ENCODE measurements at places on chromosomes 6 and 20.

DNA sequence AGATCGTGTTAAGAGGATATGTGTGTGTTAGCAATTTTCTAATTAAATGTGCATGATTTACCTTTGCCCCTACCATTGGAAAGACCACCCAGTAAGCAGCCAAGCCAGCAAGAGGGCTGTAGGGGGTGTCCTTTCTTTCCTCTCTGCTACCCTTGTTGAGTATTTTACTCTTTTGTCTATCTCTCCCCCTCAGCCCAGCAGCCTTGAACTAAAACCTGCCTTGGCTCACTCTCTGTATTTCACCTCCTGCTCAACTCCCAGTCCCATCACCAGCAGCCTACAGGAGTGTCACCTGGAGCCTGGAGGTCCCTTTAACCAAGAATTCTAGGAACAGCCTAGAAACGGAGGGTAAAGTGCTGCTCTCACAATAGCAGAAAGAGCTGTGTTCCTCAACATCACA lies 81.0 kb downstream of the HIVEP2 start:
- DNase-seq: no peak

DNA sequence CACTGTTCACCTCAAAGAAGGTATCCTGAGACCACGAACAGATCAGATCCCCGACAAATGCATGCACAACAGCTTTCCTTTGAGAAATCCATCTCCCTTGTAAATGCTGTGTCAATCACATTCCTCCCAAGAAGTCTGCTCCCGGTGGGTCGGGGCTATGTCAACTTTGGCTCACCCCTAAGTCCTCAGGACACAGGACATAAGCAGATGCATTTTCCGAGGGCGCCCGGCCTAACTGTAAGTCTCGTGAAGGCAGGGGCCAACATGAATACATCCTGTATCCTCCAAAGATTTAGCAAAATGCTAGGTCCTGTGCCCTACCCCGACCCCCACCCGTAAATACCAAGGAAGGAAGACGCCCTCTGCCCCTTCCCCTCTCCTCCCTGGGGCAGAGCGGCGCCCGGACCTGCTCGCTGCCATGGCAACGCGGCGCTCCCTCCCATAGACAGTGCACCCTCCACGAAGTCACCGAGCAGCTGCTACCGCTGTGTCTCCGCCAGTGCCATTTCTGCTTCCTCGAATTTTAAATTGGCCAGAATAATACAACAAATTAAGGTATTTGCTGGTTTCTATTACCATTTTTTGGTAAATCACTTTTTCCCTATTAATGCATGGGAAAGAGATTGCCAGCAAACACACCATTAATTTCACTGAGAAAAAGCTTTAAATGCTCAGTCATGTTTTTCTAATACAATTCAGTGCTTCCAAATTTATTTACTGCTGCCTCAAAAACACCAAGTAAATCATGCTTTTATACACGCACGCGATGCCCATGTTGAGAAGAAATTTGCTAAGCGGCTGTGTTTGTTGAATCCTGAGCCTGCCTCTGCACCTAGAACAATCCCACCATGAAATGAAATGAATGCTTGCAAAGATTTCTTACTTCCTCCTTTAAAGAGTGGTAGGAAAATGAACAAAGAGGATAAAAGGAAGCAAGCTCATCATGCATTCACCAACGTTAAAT lies 100.6 kb downstream of the PCSK2 start:
- no peak for DNase-seq

DNA sequence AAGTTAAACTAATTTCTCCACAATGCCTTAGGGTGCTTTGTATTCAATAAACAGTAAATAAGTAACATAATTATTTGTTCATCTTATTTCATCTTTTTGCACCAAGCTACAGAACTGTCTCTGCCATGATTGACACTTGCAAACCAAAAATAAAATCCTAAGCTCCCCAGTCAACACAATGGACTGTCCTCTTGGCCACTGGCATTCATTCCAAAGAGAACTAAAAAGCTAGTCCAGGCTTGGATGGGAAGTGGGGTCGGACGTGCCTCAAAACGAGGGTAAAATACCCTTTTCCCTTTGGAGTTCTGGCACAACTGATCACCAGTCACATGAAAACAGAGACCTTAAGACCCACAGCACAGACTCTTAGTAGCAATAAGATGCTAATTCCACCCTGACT lies 66.4 kb upstream of the THBS2 start:
- DNase-seq: no peak

DNA sequence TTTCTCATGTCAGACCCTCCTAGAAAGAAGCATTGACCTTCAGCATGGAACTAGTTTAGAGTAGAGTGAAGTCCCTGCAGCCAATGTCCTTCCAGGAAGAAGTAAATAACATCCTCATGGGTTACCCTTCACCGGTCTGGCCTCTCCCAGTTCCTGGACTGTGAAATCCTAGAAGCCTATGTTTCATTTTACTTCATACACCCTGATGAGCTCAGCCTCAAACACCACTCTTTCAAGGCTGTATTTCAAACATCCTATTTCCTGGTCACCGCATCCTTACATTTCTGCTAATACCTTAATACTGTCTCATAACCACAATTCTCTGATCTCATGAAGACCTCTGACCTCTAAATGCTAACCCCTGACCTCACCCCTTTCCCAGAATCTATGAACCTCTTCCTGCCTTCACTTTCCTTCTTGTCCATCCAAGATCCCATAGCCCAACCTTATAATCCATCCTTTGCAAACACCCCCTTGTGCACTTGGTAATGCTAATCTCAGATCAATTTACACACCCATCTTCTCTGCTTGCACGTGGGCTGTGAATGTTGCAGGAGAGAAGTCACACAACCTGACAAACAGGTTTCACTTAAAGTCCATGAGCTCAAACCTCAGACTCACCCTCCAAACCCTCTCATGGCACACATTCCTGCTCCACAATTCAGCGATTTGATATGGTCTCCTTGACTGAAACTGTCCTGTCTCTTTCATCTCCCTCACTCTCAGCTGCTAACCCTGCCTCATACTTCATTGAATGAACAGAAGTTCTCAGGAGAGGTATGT lies 30.2 kb downstream of the SLC2A10 start:
- no peak for DNase-seq

- DNase-seq: no peak
Observed at GRCh38 chr6:112957536-112957916, 610.4 kb downstream of the RFPL4B start.

All from neural crest cell (in vitro differentiated cells).